ENCODE measurements at places on chromosomes 7 and 10.

DNA sequence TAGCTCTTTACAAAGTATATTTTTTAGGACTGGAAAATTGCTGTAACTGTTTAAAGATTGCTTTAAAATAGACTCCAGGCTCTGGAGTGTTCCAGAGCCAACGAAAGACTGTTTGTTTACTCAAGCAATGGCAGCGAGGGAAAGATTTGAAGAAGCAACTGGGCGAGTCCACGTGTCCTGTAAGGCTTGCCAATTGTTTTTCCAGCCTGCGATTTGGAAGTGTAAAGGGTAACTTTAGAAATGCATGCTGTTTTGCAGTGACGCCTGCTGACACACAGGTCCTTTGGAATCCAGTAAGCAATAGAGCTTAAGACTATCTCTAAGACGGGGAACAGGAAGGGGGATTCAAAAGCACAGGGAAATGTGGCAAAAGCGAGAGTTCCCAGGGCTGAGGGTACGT, 55.8 kb downstream of the TACC2 start:
- DNase-seq: no peak

GRCh38 chr7:54426406-54426805, 115.8 kb upstream of the VSTM2A start:
- no peak for DNase-seq

DNA sequence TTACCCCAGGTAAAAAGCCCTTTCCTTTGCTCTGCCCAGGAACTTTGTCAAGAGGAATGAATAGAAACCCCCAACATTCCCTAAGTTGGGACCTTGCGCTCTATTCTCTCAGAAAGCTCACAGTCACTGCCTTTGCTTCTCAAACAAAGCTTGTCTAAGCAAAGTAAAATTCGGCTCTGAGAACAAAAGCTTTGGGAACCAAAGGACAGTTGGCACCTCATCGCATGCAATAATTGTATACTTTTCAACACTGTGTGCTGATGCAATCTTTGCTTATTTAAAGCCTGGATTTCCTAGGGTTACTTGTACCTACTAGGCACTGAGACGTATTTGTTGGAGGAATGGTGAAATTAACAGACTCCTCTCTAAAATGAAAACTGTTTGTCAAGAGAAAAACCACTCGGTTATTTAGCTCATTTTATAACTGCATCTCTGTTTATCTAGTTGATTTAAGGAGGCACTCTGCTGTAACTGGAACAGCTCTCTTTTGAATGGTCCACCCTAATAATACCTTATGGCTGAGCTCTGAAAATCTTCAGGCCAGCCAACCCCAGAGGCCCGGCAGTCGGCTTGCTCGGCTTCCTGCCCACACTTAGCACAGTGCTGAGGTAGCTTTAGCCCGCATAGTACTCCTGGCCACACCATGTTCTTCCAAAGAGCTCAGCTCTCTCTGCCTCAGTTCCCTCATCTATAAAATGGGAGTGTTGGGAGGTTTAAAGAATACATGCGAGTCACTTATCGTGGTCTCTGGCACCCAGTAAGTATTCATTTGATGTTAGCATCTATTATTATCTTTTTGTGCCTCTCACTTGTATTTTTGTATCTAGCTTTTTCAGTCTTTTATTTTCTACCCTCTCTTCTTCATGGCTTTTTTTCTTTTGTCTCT, 80.2 kb upstream of the PRR15 start:
- no peak for DNase-seq

GRCh38 chr7:151008511-151009323, 15.6 kb downstream of the ATG9B start:
- DNase-seq: no peak

DNA sequence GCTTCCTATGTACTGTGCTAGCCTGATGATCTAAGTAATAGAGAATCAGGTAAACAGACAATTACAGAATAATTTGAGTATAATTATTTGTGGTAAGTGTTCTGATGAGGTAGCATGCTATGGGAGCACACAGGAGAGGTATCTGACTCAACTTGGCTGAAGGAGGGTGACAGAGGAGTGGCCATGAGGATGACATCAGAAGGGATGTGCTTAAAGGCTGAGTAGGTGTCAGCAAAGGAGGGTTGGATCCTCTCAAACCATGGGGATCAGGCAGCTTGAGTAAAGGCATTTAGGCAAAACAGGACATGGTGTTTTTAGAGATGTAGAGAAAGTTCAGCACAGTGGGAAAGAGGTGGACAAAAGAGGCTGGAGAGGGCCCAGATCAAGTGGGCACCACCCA, 29.0 kb downstream of the KLHDC10 start:
- DNase-seq: no peak

DNA sequence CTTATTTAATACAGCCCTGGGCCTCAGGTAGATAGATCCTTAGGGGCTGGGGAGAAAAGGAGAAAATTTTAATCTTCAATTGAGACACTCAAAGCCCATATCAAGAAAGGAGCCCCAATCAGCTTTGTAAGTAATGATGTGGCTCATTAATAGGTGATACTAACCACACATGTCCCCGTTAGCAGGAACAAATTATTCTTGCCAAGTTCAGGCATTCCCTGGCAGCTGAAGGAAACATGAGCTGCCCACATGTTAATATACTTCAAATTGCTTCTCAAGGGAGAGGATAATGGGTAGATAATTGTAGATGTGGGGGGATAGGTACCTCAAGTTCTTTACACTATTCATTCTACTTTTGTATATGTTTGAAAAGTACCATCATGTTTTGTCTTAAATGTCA, 14.5 kb downstream of the IFIT5 start:
- no peak for DNase-seq

GRCh38 chr10:60348982-60349381, 40.7 kb downstream of the ANK3 start:
- DNase-seq: no peak

- DNase-seq: no peak
Measured at GRCh38 chr7:106223156-106223555, 61.6 kb downstream of the NAMPT start.

- DNase-seq: no peak
Measured at GRCh38 chr10:101618871-101619270, 30.8 kb downstream of the DPCD start.

DNA sequence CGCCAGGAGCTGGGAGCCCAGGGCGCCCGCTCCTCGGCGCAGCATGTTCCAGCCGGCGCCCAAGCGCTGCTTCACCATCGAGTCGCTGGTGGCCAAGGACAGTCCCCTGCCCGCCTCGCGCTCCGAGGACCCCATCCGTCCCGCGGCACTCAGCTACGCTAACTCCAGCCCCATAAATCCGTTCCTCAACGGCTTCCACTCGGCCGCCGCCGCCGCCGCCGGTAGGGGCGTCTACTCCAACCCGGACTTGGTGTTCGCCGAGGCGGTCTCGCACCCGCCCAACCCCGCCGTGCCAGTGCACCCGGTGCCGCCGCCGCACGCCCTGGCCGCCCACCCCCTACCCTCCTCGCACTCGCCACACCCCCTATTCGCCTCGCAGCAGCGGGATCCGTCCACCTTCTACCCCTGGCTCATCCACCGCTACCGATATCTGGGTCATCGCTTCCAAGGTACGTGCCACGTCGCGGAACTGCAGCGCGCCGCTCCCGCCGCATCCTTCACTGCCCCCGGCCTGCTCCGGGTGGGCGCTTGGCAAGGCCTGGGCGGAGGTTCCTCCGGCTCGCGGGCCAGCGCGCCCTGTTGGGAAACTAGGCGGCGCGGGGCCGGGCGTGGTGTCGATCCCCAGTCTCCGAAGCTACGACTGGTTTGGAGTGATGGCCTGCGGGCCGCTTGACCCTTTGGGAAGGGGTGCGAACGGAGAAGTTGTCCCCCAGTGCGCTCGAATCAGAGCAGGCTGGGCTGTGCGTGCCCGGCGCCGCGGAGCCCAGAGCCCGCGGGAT, 868 bp downstream of the EMX2 start:
- no peak for DNase-seq

GRCh38 chr10:17431871-17432311, 22.5 kb downstream of the ST8SIA6 start:
- no peak for DNase-seq

DNA sequence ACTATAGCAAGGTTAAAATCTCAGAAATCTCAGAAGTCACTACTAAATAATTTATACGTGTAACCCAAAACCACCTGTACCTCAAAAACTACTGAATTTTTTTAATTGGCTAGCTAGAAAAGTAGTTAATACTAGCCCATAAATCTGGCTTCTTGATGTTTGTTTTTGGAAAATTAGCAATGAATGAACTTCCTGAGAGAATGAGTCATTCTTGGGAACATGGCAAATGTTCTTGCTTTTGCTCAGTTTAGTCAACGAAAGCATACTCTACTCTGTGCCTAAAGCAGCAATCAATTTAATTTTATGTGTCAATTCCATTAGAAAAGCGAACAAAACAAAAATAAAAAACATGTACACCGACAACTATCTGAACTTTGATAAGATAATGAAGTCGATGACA, 69.2 kb downstream of the SEMA3E start:
- no peak for DNase-seq

- no peak for DNase-seq
Measured at GRCh38 chr10:122168598-122169394, 102.3 kb upstream of the BTBD16 start.

DNA sequence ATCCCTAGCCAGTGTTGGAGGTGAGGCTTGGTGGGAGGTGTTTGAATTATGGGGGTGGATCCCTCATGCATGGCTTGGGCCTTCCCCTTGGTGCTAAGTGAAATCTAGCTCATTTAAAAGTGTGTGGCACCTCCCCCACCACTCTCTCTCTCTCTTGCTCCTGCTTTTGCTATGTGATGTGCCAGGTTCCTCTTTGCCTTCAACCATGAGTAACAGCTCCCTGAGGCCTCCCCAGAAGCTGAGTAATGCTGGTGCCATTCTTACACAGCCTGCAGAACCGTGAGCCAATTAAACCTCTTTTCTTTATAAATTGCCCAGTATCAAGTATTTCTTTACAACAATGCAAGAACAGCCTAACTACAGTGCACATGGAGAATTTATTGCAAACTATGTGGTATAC, 188.8 kb upstream of the POT1 start:
- DNase-seq: no peak

DNA sequence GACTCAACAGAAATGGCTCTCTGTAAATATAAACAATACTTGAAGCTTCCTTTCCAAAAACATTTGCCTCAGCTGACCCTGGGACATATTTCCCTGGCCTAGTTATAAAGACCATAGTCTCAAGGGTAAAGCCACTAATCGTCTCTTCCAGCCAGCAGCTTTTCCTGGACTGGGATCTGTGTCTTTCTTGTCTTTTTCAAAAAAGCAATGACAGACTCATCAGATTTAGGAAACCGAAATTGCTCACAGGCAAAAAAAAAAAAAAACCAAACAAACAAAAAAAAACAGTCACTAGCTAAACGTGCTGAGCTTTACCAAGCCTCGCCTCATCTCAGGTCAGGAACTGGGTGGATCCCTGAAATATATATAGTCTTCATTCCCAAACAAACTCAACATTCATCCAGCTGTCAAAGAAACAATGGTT, 23.5 kb downstream of the STN1 start:
- DNase-seq: no peak

DNA sequence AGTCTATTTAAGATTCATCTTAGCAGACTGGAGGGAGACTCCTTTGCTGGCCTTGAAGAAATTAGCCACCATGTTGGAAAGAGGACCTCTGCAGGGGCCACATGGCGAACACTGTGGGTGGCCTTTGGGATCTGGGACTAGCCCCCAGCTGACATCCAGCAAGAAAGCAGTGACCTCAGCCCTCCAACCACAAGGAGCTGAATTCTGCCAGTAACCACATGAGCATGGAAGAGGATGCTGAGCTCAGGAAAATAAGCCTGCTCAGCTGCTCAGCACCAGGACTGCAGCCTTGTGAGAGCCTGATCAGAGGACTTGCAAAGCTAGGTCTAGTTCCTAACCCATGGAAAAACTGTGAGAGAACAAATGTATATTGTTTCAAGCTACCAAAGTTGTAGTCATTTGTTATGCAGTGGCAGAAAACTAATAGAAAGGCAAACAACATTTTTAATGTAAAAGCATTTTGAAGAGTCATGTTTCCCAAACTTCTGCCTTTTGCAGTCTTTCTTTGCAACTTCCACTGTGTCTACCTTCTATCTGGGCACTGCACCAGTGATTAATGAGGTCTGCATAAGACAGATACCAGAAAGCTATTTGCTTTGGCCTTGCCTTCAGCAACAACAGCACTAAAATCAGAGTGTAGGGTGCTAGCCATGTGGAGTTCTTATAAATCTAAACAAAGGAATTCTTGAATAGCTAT, 183.7 kb downstream of the FGFR2 start:
- no peak for DNase-seq

- no peak for DNase-seq
Measured at GRCh38 chr7:120984406-120984805, 4.1 kb upstream of the CPED1 start.

DNA sequence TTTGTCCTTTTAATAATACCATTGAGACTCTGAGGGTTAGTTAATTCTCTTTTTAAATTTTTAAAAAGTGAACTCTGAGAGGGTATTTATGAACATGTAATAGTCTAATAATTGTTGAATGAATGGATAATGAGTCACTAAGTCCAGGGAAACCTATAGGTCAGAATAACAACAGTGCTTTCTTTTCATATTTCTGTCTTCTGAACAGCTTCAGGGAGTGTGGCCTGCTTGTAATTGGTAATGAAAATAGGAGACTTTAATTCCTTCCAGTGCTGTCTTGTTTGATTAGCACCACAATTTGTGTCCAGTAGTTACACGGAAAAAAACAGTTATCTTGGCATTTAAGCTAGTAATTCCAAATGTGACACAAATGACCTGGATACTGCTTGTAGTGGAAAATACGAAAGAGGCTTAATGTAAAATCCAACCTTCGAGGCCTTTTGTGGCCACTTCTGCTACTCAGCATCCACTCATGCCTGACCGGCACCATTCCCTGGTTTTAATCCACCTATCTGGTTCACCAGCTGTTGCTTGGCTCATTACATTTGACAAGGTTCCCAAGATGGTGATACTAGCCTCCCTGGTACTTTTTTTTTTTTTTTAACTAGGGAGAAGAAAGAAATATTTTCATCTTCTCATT, 149.3 kb upstream of the IMMP2L start:
- no peak for DNase-seq

- no peak for DNase-seq
Measured at GRCh38 chr7:122789156-122789555, 86.4 kb upstream of the RNF148 start.

- DNase-seq: no peak
Measured at GRCh38 chr7:20284003-20284770, 46.5 kb upstream of the ITGB8 start.

GRCh38 chr7:74002474-74003017, 25.4 kb upstream of the ELN start:
- peak; percentile 96 for DNase-seq

- no peak for DNase-seq
Measured at GRCh38 chr7:122724366-122724765, 21.6 kb upstream of the RNF148 start.

DNA sequence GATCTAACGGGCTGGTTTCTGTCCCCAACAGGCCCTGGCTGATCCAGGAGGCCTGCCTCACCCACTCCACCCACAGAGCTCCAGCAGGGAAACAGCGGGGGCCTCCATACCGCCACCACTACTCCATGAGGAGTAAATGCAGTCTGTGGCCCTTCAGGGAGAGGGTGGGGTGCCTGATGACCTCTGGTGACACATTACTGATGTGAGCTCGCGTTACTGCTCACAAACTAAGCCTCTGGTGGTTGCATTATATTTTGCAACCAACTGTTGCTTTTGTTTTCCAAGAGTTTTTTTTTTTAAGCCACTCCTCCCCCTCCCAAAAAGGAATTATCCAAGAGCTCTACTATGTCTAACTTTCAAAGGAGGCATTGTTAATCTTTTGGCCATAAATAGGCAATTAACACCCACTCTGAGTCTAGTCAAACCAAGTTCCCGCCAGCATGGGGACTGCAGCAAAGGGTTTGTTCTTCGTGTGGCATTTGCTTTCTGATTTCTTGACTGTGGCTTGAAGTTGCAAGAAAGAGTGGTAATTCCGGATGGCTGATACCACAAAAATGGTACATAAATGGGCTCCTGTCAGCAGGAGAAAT, 72.6 kb downstream of the FAM53B start:
- DNase-seq: peak; percentile 89

- no peak for DNase-seq
Measured at GRCh38 chr7:136369225-136369624, 392.1 kb upstream of the MTPN start.
